ENCODE measurements at places on chromosomes 7 and 10. TPM values are rescaled to one million over a fixed set of nuclear protein-coding genes. Genes with fewer than 3 reads are reported as not detected.

CRYGN gene
- 0.32 TPM for polyA plus RNA-seq

SH2D4B gene
- 0.10 TPM for polyA plus RNA-seq

VGF gene
- polyA plus RNA-seq: 0.06 TPM

PARP12 gene
- 68.4 TPM for polyA plus RNA-seq

NPSR1 gene
- polyA plus RNA-seq: not detected

IDI1 gene
- polyA plus RNA-seq: 75.3 TPM
